ENCODE measurements at places on chromosomes 13 and 19. TPM values are rescaled to one million over a fixed set of nuclear protein-coding genes. Genes with fewer than 3 reads are reported as not detected.
A peak's percentile ranks its signal among the peaks of the same experiment; 100 is the strongest.

DNA sequence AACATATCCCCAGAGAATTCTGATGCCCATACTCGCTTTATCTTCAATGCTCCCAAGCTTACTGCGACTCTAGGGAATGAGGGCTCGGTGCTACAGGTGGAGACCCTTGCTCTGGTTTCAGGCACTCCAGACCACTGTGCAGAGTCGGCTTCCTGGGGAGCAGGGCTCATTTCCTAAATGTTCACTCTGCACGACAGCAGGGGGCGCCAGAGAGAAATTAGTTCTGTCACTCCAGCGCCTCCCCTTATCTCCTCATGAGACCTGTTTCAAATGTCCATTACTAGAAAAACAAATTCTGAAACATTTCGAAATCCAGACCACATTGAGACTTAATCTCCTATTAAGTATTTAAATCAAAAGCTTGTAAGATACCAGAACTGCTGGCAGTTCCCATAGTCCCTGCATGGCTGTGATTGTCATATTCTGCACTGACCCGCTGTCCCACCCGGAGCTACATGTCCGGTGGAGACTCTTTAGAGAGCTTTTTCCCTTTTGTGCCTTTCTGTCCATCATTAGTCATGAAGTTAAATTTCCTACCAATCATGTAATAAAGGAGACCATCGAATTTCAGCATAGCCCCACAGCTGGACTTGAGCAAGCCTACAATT is 22.4 kb downstream of the EPSTI1 start:
- peaks cover 2% of the 10 kb centered on the region for H3K4me1 ChIP-seq
- no peak overlapping the region for H3K27ac ChIP-seq
- H3K27me3 ChIP-seq = no peaks in the 10 kb centered on the region
- H3K4me3 ChIP-seq = no peak overlapping the region
- H3K36me3 ChIP-seq = no peaks in the 10 kb centered on the region

GRCh38 chr13:30705680-30706079 is 29.7 kb upstream of the ALOX5AP start:
- no peaks in the 10 kb centered on the region for H3K4me1 ChIP-seq
- no peaks in the 10 kb centered on the region for H3K27me3 ChIP-seq
- H3K27ac ChIP-seq = no peak overlapping the region
- no peak overlapping the region for H3K4me3 ChIP-seq
- H3K36me3 ChIP-seq = no peaks in the 10 kb centered on the region

DNA sequence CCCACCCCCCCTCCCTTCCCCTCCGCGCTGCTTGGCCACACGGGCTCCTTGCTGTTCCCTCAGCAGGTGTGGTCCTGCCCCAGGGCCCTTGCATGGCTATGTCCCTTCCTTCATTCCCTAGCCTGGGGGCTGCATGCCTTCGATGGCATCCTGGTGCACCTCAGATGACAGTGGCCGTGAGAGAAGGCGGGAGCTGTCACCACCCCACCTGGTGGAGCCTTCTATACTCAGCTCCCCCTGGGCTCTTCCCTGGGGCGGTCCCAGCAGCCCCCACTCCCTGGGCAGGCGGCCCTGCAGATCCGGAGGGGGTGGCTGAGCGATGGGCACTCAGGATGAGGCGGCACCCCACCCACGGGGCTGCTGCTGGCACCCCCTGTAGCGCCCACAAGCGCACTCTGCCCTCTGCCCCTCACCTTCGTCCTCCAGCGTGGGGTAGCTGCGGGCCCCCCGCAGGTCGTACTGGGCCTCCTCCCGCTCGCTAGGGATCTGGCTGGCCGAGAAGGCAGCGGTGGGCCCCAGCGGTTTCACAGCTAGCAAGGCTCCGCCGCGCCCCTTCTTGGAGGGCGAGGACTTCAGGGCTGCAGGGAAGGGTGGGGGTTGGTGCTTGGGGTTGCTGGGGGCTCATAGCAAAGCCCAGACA is 17.2 kb upstream of the CACTIN start:
- peaks cover 7% of the 10 kb centered on the region for H3K36me3 ChIP-seq
- H3K27me3 ChIP-seq = no peaks in the 10 kb centered on the region
- DNase-seq = no peak
- no peak overlapping the region for H3K4me3 ChIP-seq
- H3K27ac ChIP-seq = no peak overlapping the region

DNA sequence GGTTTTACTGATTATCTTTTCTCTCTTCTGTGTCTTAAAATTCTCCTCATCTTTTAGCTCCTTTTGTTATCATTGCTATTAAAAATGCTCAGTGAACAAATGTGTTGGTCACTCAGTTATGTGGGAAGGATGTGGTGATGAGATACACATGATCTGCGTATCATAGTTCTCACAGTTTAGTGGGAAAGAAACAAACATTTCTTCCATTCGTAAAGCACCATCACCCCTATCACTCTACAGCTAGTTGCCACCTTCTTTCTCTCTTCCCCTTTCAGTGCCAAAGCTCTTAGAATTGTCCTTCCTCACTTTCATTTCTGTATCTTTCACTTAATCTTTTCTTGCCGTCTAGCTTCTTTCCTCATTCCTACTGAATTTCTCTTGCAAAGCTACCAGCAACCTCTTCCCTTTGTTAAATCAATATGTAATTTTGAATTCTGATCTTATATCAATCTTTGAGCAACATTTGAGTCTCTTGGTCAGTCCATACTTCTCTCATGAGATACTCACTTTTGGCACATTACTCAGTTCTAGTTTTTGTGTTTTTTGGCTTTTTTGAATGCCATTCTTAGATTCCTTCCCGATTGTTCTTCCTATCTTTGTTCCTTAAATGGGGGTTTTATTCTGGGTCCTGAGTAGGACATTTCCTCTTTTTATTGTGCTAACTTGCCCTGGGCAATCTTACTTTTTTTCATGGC is 122.3 kb downstream of the PCCA start:
- no peaks in the 10 kb centered on the region for H3K36me3 ChIP-seq
- no peaks in the 10 kb centered on the region for H3K4me1 ChIP-seq
- DNase-seq = no peak

DNA sequence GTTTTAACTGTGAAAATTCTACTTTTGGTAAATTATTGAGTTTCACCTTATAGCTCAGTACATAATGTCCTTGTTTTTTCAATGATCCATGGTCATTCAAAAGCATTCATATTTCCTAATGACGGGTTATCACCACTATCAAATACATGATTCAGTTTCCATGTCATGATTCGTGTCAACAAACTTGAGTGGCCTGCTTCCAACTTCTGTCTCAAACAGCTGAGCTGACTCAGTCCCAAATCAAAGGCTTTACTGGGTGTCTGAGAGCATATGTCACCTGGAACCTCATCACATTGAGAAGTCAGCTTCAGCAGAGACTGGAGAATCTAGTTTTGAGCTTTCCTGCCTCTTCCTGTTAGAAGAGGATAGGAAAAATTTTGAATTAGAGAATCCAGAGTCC is 40.3 kb upstream of the SGCG start:
- H3K27me3 ChIP-seq = no peaks in the 10 kb centered on the region
- no peak overlapping the region for H3K27ac ChIP-seq
- DNase-seq = no peak

DNA sequence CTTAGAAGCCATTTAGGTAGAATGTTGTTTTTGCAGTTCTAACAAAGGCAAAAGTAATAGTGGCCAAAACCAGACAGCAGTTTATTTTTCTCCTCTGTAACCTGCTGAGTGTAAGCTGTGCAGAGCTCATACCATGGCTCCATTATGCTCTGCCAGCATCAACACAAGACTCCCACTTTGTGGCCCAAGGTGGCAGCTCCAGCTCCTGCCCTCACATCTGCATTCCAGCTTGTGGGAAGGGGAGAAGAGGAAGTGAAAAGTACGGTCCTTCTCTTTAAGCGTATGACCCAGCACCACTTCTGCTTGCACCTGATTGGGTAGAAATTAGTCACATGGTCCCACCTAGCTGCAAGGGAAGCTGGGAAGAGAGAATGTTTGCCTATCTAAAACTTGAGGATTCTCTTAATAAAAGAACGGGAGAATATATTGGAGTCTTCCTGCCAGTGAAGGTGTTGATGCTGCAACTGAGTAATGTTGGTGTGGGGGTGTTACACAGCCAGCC is 19.2 kb downstream of the ADGRE1 start:
- no peak overlapping the region for H3K27ac ChIP-seq
- no peak overlapping the region for H3K4me3 ChIP-seq
- no peak for DNase-seq
- H3K4me1 ChIP-seq = no peaks in the 10 kb centered on the region
- no peaks in the 10 kb centered on the region for H3K27me3 ChIP-seq

DNA sequence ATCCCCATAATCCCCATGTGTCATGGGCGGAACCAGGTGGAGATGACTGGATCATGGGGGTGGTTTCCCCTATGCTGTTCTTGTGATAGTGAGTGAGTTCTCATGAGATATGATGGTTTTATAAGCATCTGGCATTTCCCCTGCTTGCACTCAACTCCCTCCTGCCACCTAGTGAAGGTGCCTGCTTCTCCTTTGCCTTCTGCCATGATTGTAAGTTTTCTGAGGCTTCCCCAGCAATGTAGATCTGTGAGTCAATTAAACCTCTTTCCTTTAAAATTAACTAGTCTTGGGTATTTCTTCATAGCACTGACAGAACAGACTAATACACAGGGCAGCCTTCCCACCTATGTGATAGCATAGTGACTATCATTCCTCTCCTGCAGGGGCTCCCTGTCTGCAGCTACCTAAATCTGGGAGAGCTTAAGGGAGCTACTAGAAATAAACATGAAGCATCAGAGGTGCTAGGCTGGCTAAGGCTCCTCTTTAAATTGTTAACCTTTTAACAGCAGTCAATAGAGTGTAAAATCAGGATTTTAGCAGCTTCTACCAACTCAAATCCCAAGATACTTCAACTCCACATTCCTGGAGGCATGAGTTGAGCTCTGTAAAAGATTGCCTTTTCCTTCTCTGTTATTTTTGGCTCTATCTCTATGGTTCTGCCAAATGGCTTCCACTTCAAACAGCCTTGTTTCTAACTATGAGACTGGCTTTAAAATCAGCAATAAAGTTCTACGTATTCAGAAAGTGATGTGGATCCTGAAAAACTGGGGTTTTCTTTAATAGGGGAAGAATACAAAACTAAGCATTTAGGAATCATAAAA is 112.3 kb downstream of the VWA8 start:
- H3K27me3 ChIP-seq = no peaks in the 10 kb centered on the region
- H3K27ac ChIP-seq = no peak overlapping the region
- no peak overlapping the region for H3K4me3 ChIP-seq
- peak; percentile 7 for DNase-seq
- no peaks in the 10 kb centered on the region for H3K4me1 ChIP-seq

DNA sequence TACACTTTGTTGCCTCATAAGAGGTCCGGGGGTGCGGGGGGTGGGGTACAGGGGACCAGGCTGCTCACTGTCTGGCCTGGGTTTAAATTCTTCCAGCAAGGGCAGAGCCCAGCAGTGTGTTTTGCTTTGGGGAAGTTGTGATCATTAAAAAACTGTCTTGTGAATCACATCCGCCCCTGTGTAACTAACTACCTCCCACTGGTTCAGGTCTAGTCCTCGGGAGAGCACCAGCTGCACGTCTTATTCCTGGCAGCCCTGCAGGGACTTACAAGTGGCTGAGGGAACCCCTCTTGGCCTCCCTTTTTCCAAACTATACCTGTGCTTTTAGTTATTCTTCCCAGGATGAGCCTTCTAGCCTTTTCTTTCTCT is 127.5 kb downstream of the SIPA1L3 start:
- no peaks in the 10 kb centered on the region for H3K27me3 ChIP-seq
- H3K27ac ChIP-seq = no peak overlapping the region
- H3K4me1 ChIP-seq = peaks cover 20% of the 10 kb centered on the region

DNA sequence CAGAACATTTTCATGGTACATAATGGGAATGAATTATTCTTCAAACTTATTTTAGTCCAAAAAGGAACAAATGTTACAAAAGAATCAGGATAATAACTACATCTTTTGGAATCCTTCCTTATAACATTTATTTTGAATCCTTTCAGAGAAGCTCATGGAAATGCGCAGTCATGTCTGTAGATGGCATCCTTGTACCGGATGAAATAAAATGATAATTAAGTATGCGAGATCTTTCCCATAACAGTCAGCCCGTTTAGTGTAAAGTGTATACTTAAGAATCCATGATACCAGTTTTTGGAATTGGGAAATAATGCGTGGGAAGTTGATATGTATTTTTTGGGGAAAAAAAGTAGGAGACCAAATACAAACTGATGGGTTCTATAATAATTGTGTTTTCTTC is 418.8 kb downstream of the GPC5 start:
- no peaks in the 10 kb centered on the region for H3K36me3 ChIP-seq
- no peaks in the 10 kb centered on the region for H3K27me3 ChIP-seq
- no peaks in the 10 kb centered on the region for H3K4me1 ChIP-seq
- no peak overlapping the region for H3K4me3 ChIP-seq
- no peak for DNase-seq

DNA sequence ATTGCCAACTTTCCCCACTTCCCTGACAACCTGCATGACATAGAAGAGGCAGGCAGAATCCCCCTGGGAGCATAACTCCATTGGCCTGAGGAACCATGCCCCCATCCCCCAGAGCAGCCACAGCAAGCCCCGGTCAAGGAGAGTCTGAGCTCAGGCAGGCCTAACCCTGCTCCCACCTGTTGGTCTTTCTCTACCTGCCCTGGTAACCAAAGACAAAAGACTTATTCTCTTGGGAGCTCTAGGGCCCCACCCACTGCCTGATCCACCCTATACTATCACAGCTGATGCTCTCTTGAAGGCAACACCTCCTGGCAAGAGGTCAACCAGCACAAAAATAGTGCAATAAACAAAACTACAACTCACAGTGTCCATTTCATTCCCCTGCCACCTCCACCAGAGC is 59.3 kb downstream of the TNFSF13B start:
- H3K36me3 ChIP-seq = no peaks in the 10 kb centered on the region
- no peaks in the 10 kb centered on the region for H3K27me3 ChIP-seq
- no peak for DNase-seq
- no peaks in the 10 kb centered on the region for H3K4me1 ChIP-seq

DNA sequence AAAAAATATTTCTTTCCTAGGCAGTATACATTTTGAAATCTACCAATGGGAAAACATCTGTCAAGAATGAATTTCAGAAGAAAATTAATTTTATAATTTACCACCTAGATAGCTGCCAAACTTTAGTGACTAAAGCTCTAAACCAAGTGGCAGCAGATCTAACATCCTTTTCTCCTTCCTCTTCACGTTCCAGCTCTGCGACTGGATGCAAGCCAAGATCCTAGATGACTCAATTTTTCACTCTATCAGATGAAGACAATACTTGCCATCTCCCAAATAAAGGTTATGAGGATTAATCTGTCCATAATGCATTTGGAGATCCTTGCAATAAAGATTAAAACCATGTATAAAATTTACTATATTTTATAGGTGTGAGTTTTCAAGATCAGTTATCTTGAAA is 66.7 kb upstream of the MIR17HG start:
- H3K4me1 ChIP-seq = no peaks in the 10 kb centered on the region
- no peak for DNase-seq
- H3K27ac ChIP-seq = no peak overlapping the region
- no peak overlapping the region for H3K4me3 ChIP-seq

- no peak for DNase-seq
- H3K4me3 ChIP-seq = no peak overlapping the region
- H3K36me3 ChIP-seq = no peaks in the 10 kb centered on the region
- no peaks in the 10 kb centered on the region for H3K27me3 ChIP-seq
- no peak overlapping the region for H3K27ac ChIP-seq
- no peaks in the 10 kb centered on the region for H3K4me1 ChIP-seq
These were observed 13.1 kb downstream of the CILP2 start for GRCh38 chr19:19550972-19551852.

CCNA1 gene
- 0.98 TPM for total RNA-seq

ZNF254 gene
- total RNA-seq = 23.1 TPM
